Activated CD4-positive, alpha-beta T cell treated with anti-CD3 and anti-CD28 coated beads, Interleukin-2, amount 50 U/mL, for 4 hours (primary cell): ENCODE measurements at places on chromosomes 4 and X.

GRCh38 chr4:25503779-25504178 is 126.7 kb downstream of the ANAPC4 start:
- DNase-seq = no peak

DNA sequence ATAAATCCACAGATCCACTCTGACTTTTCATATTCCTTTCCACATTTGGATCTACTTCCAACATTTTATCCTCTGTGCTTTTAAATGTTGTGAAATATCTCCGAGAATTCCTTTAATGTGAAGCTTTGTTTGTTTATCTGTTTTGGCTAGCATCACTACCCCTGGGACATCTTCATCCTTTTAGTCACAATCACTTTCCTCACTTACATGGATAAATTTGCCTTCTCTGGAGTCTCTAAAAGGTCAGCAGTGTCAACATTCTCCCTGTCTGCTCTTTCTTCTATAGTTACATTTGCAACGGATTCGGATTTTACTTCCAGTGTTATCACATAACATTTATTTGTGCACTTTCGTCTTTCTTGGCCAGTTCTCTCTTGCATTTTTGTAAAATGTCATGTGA is 34.2 kb upstream of the LRAT start:
- DNase-seq = no peak

DNA sequence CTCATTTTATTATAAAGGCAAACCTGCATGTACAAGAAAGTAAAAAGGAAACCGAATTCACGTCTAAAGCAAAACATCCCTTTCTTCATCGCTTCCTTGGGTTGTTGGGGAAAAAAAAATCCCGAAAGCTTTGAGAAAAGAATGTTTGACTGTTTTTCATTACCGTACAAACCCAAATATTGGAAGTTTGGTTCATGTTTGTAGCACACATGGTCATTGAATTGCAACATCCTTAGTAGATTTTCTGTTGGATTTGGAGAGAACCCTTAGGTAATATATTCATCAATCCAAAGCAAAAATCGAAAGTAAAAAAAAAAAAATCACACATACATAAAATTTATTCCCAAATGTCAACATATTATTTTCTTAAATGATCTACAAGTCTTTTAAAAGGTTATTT is 420.3 kb downstream of the MAPK10 start:
- no peak for DNase-seq

GRCh38 chr4:185307136-185307950 is 88.4 kb downstream of the LRP2BP start:
- no peak for DNase-seq

GRCh38 chr4:28481565-28481964 is 1620.9 kb downstream of the STIM2 start:
- no peak for DNase-seq

DNA sequence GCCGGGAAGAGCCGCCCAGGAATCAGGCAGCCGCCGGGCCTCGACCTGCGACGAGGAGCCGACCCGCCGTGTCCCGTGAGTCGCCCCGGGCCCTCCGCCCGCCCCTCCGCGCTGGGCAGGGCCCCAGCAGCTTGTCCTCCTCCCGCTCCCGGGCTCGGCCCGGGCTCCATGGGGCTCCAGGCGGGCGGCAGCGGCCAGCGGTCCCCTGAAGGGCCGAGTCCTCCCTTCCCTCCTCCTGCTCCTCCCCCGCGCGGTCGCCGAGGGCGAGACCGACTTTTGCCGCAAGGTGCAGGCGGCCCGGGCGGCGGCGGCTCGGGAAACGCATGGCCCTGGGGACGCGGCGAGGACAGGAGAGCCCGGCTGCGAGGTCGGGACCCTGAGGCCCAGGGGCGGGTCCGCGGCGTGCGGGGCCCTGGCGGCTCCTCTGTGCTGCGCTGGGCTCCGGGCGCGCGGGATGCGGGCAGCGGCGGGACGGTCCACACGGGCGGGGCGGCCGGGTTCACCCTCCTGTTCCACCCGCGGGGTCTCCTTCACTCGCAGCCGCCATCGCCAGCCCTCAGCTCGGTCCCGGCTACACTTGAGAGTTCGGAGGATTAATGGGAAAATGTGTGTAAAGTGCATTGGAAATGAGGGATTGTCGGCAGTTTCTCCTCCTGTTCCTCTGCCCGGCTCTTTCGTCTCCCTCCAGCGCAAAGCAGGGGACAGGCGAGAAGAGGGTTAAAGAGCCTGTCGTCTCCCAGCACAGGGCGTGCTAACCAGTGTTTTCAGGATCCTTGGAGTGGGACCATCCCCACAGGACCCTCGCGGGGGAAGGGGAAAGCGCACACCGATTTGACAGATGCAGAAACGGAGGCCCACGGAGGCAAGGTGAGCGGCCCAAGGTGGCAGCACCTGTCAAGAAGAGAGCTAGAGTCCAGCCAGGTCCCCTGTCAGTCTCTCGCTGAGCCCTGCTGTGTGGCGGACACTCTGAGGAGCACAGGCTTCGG is 16.6 kb upstream of the ZNF718 start:
- DNase-seq = no peak

GRCh38 chr4:108203377-108203776 is 34.6 kb upstream of the LEF1 start:
- DNase-seq = no peak

DNA sequence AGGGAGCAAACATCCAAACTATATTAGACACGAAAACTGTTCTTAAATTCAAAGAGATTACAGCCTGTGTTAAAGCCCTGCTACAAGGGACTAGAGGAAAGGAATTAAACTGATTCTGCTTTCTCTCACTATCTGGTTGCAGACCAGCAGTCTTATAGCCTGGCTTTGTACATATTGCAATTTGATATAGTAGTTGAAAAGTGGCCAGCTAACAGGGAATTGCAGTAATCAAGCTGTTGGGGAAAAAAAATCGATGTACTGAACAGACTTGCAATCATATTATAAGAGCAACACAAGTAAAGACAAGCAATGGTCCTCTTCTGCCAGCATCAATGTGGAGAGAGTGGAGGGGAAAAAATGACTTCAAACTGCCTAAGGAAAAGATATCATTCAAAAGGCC is 364.4 kb upstream of the EPHA5 start:
- no peak for DNase-seq

- DNase-seq = no peak
Observed at GRCh38 chrX:146141221-146141620, 323.6 kb downstream of the SLITRK2 start.

- no peak for DNase-seq
Observed at GRCh38 chr4:16082426-16083240, 1.2 kb downstream of the PROM1 start.
